ENCODE measurements at places on chromosomes 11 and 22. TPM values are rescaled to one million over a fixed set of nuclear protein-coding genes. Genes with fewer than 3 reads are reported as not detected.

Gene NECTIN1
- total RNA-seq = 0.55 TPM

Gene TBX10
- not detected for total RNA-seq

Gene SAA4
- not detected for total RNA-seq

Gene USP47
- 38.3 TPM for total RNA-seq

Gene AGBL2
- 5.5 TPM for total RNA-seq

Gene TENM4
- not detected for total RNA-seq

Gene MOGAT2
- total RNA-seq = not detected

Gene C1QTNF5
- total RNA-seq = not detected

Gene PHF5A
- 48.1 TPM for total RNA-seq

Gene TECTA
- 0.20 TPM for total RNA-seq

Gene SCT
- total RNA-seq = not detected

Gene IL17RA
- 73.8 TPM for total RNA-seq

Gene FDXACB1
- 4.1 TPM for total RNA-seq

Gene SLCO2B1
- not detected for total RNA-seq

Gene GPR83
- total RNA-seq = 0.05 TPM

Gene KRTAP5-2
- not detected for total RNA-seq

Gene DEPDC5
- total RNA-seq = 35.5 TPM

Gene OR52E6
- not detected for total RNA-seq

Gene C11orf87
- total RNA-seq = not detected

Gene CD3D
- 471 TPM for total RNA-seq

Gene OR4D6
- not detected for total RNA-seq

Gene FXYD6
- not detected for total RNA-seq

Gene CKAP5
- 124 TPM for total RNA-seq

Data from activated naive CD4-positive, alpha-beta T cell treated with anti-CD3 and anti-CD28 coated beads, Interleukin-2, amount 10 ng/mL, durations not matched to agents 5 hours and 36 hours (primary cell).